Mononuclear cell (primary cell): ENCODE measurements at places on chromosomes 7 and 10. TPM values are rescaled to one million over a fixed set of nuclear protein-coding genes. Genes with fewer than 3 reads are reported as not detected.

Gene NPC1L1
- total RNA-seq, result not detected

Gene VAX1
- not detected for total RNA-seq

Gene RELN
- under 0.01 TPM for total RNA-seq

Gene ETV1
- 0.31 TPM for total RNA-seq
